ENCODE measurements at places on chromosomes 4 and X.

DNA sequence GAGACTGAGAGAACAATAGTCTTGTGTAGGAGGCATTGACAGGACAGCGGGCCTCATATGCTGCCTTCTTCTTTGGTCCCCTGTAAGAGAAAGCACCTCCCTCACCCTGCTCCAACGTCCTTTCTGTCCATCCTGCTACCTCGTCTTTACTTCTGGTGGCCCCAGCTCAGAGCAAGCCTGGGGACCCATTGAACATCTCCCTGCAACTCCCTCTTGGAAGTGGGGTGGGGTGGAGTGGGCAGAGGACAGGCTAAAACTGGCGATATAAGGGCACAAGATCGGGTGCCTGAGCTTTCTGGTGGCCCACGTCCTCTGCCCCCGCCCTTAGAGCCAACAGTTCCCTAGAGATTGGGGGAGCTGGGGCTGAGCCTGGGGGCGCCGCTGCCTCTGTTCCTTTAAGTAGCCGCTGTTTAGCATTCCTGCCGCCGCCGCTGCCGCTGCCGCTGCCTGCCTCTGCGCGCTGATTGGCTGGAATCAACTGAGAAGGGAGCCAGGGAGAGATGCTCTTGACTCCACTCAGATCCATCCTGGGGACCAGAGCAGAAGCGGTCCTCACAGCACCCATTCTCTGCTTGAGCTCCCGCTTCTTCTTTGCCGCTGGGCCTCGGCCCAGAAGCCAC is at the start of gene DLG3:
TSS of gene DLG3 (plus strand) at position 510 of the 620 bp plus-strand sequence. CDS start 367 bp downstream, outside the sequence.
- no peak for DNase-seq

GRCh38 chr4:25892796-25893195 is 21.2 kb upstream of the SMIM20 start:
- no peak for DNase-seq

DNA sequence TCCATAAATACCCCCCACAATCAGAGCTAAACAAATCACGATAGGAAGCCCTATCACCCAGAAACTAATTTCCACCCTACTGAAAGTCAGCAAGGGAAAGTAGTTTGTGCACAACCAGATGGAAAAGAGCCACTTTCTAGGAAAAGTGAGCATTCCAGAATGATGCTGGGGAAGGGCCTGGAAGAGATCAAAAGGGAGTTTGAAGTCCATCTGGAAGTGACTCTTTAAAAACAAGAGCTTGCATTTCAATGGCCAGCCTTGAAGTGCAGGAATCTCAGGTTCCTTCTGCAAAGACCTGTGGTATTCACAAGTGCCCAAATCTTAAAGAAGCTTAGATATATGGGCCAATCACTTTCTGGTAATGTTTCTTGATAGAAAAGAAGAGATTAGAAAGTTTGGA is 97.0 kb upstream of the LDB2 start:
- no peak for DNase-seq

DNA sequence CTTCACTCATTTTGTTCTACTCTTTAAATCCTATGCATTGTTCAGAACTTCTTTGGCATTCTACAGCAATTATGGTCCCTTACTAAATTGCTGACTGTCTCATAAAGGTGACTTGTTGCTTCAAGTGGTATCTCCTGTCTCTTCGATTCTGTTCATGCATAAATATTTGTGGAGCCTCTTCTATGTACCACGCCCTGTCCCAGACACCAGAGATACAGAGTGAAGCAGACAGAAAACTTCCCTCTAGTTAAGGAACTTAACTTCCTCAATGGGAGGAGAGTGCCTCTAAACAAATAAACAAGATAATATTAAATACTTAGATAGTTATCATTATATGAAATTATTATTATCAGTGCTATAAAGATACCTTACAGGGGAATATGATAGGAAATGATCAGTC is 235.7 kb downstream of the FRAS1 start:
- no peak for DNase-seq

DNA sequence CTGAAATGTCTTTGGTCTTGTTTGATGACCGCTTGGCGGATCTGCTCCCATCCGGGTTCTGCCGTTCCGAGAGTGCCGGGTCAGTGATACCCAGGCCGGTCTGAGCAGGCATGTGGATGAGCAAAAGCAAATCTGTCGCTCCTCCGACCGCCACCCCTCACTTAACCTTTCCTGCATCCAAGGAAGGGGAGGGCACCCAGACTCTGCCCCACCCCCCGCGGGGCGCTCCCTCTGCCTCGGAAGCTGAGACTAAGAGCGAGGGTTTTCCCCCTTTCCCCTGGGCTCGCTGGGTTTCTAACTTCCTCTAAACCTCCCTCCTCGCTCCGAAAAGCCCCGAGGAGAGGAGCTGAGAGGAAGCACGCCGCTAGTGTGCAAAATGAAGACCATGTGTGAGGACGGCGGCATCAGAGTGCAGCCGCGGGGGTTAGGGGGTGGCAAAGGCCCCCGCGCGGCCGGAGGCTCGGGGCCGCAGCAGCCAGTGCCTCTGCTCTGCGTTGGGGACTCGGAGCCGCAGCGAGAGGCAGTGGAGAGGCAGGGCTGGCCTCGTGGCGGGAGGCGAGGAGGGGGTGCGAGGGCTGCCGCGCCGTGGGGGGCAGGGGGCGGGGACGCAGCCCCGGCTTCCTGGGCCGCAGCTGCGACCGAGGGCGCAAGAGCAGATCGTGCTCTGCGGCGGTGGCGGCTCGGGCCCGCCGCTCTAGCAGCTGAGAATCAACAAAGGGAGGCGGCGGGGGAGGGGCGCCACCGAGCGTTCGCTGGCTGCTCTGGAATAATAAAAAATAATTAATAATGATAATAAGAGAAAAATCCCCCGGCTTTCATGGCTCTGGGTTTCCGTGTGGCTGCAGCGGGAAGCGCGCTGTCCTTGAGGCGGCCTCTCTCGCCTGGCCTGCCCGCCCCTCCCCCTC is 55.8 kb upstream of the BCOR start:
- peak; percentile 79 for DNase-seq

Measured in OCI-LY7 (cell line).